Muscle of arm (tissue), 14 donors: ENCODE measurements at places on chromosomes 13 and 19. TPM values are rescaled to one million over a fixed set of nuclear protein-coding genes. Genes with fewer than 3 reads are reported as not detected.

GRCh38 chr13:113062691-113063090 lies 42.9 kb upstream of the F7 start:
- DNase-seq = no peak

DNA sequence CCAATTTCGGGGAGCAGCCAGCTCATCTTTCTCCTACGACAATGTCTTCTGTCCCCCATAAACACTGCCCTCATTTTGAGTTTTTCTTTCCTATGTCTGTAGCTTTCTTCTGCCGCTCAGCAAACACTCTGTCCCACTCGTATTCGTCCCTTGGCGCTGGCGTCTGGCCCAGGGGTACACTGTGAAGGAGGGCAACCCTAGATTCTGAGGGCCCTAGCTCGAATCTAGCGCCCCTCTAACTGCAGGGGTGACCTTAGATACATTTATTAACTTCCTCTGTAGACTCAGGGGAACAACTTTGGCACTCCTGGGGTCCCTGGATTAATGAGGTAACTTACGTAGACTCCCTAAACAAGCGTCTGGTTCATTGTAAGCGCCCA lies 677 bp upstream of the LRCH1 start:
- peak; percentile 18 for DNase-seq

- no peak for DNase-seq
These were observed 19.7 kb upstream of the LDLR start for GRCh38 chr19:11069561-11069960.

GRCh38 chr19:47572635-47573034 lies 313 bp downstream of the ZNF541 start:
- no peak for DNase-seq

The LGI4 gene
- 14.6 TPM for polyA plus RNA-seq

DNA sequence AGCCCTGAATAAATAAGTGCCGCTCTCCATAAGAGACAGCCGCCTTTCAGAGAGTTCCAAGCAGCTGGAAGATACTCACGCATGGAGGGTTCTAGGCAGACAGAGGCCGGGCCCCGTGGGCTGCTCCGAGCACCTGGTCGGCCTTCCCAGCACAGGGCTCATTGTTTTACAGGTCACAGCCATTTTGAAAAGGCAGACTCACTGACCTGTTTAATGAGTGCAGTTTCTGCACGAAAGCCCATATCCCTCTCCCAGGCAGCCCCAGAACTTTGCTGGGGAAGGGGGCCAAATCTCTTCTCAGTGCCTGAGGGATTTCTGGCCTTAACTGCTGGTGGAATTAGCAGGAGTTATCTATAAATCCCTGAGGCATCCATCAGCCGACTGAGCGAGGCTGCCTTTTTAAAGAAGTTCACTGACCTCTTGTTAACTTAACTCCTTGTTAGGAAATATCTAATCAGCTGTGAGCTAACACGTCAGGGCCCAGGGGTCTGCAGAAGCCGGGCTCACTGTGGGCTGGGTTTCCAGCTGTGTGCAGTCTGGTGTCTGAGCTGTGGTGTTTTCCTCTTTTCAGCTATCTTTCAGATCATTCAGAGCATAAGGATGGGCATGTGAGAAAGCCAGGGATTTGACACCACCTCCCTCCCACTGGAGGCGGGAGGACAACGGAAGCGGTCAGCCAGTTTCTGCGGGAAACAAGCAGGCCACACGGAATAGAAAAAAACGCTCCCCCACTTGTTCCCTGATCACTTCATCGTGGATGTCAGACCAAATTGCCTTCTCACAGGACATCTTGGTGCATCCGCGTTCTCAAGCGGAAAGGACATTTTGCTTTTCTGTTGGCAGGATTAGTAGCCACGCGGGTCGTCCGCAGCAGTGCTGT lies 23.3 kb downstream of the SERP2 start:
- no peak for DNase-seq

- DNase-seq = no peak
These were observed 90.1 kb downstream of the ANKRD10 start for GRCh38 chr13:110824702-110825300.

GRCh38 chr19:11137542-11138384 lies 17.8 kb downstream of the SPC24 start:
- peak; percentile 92 for DNase-seq

GRCh38 chr13:44971656-44972595 lies 17.3 kb downstream of the NUFIP1 start:
- no peak for DNase-seq

- no peak for DNase-seq
These were observed 10.2 kb downstream of the WDR87 start for GRCh38 chr19:37896180-37896579.

DNA sequence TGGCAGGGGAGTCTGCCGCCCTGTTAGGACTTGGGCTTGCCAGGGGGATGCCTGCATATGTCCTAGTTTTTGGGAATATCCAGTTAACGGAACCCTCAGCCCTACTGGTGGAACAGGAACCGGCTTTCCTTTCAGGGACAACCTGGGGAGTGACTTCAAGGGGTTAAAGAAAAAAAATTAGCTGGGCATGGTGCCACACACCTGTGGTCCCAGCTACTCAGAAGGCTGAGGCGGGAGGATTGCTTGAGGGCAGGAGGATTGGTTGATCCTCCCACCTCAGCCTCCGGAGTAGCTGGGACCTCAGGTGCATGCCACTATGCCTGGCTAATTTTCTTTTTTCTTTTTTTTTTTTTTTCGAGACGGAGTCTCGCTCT lies 22.5 kb downstream of the LDLR start:
- DNase-seq = no peak

DNA sequence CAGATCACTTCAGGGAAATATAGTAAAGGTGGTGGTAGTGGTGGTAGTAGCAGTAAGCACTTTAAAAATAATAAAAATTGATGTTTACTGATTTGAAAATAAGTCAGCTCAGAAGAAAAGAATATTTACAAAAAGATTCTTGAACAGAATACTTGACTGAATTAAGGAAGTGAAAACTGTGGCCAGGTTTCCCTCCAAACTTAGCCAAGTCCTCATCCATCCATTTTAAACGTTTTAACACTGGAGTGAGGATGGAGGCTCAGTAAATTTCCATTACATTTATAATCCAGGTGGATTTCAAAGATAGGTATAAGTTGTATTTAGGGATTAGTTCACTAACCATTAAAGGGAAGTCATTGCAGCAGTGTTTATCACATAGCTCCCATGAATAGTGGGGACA lies 221.5 kb downstream of the RGCC start:
- peak; percentile 61 for DNase-seq

The WDR87 gene
- polyA plus RNA-seq = 0.06 TPM

GRCh38 chr19:55303477-55303876 lies 19.7 kb downstream of the BRSK1 start:
- no peak for DNase-seq

The COMMD6 gene
- 188 TPM for polyA plus RNA-seq

DNA sequence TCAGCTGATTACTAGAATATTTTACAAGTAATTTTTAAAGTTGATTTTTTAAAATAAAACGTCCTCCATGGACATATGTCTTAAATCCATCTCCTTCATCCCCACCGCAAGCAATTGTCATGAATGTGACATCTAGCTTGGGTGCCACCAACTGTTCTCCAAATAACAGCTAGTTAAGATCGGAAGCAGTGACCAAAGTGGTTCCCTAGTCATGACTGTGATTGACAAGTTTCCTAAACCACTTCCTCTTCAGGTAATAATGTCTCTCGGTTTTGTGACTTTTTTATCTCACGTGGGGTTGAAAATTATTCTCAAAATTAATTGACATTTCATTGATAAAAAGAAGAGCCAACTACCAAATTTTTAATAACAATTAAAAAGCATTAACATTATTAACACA lies 135.3 kb upstream of the MIR17HG start:
- no peak for DNase-seq

DNA sequence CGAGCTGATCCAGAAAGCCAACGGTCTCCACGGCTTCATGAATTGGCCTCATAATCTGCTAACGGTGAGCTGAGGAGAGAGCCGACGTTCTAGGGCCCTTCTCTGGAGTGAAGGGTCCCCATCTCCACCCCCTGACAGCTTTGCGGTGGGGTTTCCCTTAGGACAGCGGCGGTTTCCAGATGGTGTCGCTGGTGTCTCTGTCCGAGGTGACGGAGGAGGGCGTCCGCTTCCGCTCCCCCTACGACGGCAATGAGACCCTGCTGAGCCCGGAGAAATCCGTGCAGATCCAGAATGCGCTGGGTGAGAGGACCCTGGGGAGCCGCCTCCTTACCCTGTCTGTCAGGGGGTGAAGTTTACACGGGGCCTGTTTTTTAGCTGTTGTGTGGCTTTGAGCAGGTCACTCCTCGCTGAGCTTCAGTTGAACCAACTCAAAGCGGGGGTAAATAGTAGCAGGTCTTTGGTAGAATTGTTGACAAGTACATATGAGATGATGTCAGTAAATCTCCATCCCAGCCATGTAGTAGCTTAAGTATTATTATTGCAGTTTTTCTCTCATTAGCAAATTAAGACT lies 801 bp downstream of the QTRT1 start:
- DNase-seq = no peak

The VSTM1 gene
- polyA plus RNA-seq = not detected

DNA sequence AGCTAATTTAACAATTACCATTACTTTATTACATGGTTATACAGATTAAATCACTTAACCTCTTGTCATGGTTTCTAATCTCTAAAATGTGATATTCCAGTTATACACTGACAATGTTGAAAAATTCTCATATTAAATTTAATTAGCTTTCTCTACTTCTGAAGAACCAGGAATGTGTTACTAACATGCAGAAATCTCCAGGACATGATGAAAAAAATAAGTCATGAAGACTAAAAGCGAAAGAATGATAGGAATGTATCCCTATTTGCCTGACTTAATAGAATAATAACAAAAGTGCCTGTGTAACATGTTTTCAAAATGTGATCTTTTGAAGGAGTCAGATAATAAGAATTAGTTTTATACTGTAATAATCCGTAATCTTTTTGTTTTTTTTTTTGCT lies 2823.7 kb upstream of the PCDH20 start:
- no peak for DNase-seq

GRCh38 chr13:24512908-24513213 lies 283 bp upstream of the PARP4 start:
- DNase-seq = no peak

DNA sequence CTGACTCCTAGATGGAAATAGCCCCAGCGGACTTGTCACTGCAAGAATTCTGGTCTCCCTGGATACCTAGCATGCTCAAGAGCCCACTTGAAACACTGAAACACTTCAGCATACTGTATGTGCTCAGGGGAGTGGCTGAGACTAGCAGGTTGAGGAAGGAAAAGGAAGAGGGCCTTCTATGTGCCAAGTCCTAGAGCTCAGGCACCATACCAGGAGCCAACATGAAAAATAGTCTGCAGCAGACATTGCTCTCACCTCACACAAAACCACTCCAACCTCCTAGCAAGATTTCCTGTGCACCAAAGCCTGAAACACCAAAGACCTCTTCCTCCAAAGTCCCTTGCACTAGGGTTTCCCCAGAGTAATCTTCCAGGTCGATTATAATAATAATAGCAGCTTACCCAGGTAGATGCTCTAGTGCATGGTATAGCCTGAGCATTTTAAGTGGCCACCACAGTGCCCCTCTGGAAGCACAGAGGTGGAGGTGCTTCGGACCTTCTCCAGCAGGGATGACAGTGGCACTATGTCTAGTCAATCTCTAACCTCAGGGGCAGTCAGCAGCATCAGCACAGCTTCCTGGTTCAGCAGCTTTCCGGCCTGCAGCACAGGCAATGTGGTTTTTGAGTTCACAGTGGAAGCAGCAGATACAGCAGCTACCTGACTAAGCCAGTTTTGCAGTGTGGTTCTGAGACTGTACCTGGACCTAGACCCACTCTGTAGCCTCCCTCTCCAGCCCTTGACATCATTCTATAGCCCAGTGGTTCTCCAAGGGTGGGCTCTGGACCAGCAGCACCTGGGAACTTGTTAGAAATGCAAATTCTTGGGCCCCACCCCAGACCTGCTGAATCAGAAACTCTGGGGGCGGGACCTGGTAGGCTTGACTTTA lies 45.6 kb upstream of the UBE2L5 start:
- DNase-seq = no peak

DNA sequence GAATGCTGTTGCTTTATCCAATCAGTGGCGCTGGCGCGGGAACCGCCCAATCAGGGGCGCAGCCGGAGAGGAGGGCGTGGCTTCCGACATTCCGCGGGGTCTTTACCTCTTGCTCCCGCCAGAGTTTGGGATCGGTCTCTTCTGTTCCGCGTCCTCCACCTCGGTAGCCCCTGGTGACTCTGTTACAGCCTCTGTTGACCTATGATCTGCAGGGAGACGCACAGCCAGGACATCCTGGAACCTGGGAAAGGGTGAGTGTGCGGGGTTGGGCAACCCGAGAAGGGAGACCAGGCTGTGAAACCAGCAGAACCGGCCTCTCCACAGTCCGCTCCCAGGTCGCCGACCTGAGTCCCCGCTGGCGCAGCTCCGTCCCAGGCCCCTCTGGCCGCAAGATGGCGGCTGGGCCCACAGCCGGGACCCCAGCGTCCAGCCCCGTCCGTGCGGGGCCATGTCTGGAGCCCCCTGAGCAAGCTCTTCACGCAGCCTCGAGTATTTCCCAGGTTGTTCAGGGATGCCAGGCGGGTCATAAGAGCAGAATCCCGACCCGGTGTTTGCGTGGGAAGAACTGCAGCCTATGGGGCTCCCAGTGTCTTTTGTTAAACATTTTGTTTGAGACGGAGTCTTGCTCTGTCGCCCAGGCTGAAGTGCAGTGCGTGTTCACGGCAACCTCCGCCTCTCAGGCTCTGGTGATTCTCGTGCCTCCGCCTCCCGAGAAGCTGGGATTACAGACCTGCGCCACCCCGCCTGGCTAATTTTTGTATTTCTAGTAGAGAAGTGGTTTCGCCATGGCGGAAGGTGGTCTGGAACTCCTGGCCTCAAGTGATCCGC lies 4.4 kb upstream of the ZNF681 start:
- DNase-seq = peak; percentile 79
